ENCODE measurements at places on chromosomes 4 and X. TPM values are rescaled to one million over a fixed set of nuclear protein-coding genes. Genes with fewer than 3 reads are reported as not detected.

Gene VCX3A
- total RNA-seq = not detected

Gene COX18
- total RNA-seq = 14.5 TPM

Gene SPANXN4
- total RNA-seq = not detected

Gene SSX3
- not detected for total RNA-seq

Gene CHRDL1
- 1.2 TPM for total RNA-seq

Gene CFAP99
- not detected for total RNA-seq

Gene HSD17B13
- not detected for total RNA-seq

Gene CDKL2
- 7.5 TPM for total RNA-seq

Gene PNCK
- 0.33 TPM for total RNA-seq

Gene ADRA2C
- total RNA-seq = 0.49 TPM

Gene TMEM271
- not detected for total RNA-seq

- no peak for DNase-seq
Observed at GRCh38 chr4:183968502-183968901, 63.4 kb downstream of the STOX2 start.

DNA sequence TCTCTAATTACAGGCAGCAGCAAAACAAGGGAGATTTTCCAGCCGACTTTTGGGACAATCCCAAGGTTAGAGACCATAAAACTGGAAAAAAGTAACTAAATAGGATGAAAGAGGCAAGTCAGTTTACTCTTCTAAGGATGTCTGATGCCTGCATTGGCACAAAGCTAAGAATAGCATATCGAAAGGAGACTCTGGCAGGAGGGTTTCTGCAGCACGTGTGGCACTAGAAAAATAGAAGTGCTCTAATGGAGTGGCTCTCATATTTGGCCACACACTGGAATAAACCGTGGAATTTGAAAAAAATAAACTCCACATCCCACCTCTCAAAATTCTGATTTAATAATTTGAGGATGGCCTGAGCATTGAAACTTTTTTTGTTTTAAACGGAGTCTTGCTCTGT lies 77.2 kb upstream of the ARSJ start:
- DNase-seq = no peak

DNA sequence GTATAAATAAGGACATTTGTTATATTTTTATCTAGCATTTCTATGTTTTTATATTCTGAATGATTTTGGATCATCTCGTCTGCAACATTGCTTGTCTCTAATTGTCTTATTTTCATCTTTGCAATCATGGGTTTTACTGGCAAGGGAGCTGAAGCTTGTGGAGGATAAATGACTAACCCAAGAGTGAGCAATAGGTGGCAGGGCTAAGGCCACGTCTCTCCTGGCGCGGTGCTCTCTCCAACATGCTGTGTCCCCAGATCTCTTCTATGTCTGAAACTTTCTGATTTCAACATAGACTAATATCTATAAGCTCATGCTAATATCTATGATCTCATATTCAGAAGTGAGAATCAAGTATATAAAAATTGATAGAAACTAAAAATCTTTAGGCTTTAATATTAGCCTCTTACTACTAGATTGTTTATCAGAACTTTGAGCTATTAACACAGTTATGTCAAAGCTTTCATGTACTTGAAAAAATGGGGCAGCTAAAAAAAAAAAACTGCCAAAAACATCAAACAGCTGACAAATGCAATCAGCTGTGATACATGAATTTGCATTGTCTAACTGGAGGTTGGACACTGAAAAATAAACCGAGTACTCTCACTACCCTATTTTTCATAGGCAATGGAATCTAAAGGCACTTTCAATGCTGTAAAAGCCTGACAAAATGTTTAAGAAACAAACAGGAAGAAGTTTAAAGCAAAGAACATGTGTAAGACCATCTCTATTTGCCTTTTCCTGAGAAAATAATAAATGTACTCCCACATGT lies 169.2 kb downstream of the TMA16 start:
- no peak for DNase-seq

- no peak for DNase-seq
Observed at GRCh38 chr4:165326831-165327210, 648 bp upstream of the MSMO1 start.

DNA sequence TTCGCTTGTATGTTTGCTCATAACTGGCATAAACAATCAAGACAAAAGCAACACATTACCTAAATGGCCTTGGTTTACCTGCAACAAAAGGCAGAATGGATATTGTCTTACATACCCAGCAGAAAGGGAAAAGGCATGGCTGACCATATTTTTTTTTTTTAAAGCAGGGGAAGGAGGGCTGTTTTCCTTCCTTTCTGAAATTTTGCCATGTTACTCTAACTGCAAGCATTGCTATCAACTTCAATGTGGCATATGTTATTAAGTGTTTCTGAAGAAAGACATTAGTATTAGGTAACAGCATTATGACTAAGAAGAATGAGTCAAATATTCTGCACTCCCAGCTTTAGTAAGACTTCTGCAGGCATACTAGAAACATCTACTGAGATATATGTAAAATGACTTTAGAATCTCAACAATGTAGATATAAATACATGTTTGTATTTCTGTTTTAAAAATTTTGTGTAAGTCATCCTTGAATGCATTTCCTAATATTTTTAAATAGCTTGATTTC lies 512.6 kb upstream of the FAM241A start:
- peak; percentile 61 for DNase-seq

GRCh38 chrX:57647020-57647419 lies 33.0 kb downstream of the NLRP2B start:
- DNase-seq = no peak

GRCh38 chr4:26161030-26161824 lies 159.6 kb upstream of the RBPJ start:
- DNase-seq = no peak

DNA sequence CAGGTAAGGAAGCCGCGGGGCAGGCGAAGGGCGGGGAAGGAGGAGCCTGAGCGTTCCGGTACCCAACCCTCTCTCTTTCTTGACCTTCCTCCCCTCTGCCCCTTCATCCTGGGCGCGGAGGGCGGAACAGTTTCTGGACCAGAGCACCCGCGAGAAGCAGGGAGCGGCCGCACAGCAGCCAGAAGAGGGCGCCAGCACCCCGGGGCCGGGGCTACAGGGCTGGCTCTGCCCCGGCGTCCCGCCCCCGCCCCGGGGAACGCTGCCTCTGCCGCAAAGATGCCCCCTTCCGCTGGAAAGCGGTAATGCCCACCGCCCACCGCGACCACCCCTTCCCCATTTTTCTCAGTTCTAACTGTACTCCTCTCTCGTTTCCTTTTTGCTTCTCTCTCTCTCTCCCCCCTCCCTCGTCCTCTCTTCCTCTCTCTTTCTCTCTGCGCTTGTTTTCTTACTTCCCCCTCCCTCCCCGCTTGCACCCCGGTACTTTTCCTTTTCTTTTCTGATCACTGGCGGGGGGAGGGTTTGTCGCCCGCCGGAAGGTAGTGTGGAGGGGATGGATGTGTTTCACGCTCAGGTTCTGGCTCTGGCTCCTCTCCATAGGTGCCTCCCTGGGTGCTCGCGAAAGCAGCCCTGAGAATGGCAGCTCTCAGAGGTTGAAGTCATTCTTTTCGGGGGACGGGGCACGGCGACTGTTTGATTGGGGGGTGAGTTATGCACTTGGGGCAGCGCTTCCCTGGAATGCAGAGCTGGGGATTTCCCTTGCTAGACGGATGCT lies 13.1 kb upstream of the PRDM8 start:
- DNase-seq = peak; percentile 85

DNA sequence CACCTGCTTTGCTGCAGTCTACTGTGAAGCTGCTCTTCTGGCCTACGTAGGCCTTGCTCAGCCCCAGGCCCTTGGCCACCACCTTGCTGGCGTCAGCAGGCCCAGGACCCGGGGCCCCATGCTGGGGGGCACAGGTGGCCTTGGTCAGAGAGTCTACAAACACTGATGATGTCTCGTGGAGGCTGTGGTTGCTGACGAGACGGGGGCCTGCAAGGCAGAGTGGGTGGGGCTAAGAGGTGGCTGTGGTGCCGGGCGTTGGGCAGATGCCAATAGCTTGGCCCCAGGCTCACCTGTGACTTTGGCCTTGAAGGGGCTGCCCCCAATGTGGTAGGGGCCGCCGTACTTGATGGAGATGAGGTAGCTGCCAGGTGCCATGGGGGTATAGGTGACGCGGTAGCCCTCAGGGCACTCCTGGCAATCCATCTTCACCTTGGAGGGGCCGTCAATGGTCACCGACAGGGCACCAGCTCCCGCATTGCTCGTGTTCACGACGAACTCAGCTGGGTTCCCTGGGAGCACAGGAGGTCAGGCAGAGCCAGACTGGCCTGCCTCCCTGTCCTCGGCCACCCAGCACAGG lies 25.0 kb downstream of the FLNA start:
- DNase-seq = no peak

GRCh38 chr4:69888336-69888735 lies 28.4 kb upstream of the SULT1E1 start:
- peak; percentile 49 for DNase-seq

- no peak for DNase-seq
Observed at GRCh38 chr4:174521800-174522182, 497 bp downstream of the HPGD start.

DNA sequence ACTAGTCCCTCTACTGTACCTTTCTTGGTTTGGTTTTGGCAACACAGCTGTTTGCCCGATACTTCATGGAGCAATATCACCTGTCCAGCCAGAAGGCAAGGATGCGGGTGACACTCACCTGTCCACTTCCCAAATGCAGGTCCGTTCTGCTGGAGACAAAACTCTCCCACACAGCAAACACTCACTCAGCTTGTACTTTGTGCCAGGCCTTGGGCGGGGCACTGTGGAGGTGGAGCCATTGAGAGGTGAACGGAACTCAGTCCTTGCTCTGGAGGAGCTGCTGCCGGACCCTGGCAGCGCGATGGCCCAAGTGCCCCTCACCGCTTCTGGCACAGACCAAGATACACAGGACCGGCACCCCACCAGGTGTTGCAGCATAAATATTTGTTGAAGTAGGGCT lies 15.3 kb upstream of the HMGB3 start:
- DNase-seq = no peak

GRCh38 chrX:47662144-47662657 lies 3.2 kb upstream of the UXT start:
- peak; percentile 78 for DNase-seq

DNA sequence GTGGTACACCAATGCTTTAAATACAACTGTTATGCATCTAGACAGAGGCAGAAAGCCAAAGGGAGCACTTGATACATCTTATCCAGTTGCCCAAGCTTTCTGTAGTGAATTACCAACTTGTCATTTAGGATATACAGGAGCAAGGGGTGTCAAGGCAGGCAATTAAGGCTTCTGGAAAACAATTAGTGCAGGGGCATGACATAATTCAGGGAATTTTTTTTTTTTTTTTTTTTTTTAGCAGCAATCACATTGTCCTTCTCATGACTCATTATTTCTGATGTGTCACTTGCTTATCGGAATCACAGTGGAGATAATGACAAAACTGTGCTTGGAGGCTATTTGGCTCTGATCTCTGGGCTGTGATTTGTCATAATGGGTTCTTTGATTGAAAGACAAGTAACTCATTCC lies 259.5 kb downstream of the ARHGAP24 start:
- DNase-seq = peak; percentile 43

- DNase-seq = no peak
Observed at GRCh38 chr4:125650557-125650956, 335.8 kb downstream of the FAT4 start.

GRCh38 chrX:106707771-106708454 lies 18.6 kb upstream of the RNF128 start:
- DNase-seq = peak; percentile 90

DNA sequence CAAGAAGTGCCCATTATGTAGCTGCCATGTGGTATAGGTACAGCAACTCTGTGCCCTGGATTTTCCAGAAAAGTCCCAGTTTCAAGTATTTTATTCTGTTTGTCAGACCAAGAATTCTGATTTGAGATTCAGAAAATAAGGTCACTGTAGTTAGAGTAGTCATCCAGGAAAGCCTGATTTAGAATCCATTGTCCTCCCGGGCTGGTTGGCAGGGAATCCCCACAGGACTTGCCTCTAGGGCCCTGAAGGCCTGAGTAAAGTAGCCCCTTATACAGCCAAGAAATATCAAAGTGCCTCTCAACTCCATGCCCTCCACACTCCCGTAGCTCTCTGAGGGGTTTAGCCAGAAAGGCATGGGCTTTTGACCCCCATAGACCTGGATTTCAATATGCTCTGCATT lies 36.3 kb downstream of the RTL5 start:
- DNase-seq = no peak

DNA sequence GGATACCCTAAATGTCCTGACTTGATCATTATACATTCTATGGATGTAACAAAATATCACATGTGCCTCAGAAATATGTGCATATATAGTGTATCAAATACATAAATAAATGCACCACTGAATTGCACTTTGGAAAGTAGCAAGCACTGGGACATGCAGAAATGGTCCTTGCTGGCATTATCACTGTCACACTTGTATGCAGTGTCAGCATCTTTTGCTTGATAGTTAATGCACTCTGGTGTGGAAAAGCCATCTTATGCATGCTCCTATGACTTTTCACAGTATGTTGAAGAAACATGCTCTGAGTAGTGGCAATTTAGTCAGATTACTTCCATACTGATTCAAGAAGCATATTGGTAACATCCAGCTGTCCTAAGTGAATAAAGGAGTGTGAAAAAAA lies 27.5 kb upstream of the REPS2 start:
- no peak for DNase-seq

GRCh38 chr4:4994312-4995097 lies 24.8 kb downstream of the CYTL1 start:
- DNase-seq = no peak

- no peak for DNase-seq
Observed at GRCh38 chr4:56723201-56723605, 42.1 kb upstream of the HOPX start.

DNA sequence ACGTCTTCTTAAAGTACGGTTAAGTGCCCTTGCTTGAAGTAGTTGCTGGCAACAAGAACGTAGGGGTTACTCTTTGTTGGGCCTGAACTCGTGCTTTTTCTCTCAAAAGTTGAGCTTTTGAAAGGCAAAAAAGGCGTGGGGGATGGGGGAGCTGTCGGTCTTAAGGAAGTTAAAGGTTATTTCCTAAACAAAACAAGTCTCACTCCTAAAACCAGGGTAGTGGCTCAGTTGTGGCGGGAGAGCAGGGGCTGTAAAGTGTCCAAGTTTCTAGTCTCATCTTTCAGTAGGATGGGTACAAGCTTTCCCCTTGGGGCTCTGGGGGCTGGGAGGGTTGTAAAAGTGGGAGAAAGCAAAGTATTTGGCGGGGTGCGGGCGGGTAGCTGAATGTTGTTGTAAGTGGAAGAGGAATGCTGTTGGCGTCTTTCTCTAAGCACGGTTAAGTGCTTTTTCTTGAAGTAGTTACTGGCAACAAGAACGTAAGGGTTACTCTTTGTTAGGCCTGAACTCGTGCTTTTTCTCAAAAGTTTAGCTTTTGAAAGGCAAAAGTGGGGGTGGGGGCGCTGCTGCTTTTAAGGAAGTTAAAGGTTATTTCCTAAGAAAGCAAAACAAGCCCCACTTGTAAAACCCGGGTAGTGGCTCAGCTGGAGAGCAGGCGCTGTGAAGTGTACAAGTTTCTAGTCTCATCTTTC lies 904 bp upstream of the WDR1 start:
- DNase-seq = peak; percentile 46

- DNase-seq = peak; percentile 22
Observed at GRCh38 chrX:97898798-97899197, 1015.1 kb downstream of the RPA4 start.

DNA sequence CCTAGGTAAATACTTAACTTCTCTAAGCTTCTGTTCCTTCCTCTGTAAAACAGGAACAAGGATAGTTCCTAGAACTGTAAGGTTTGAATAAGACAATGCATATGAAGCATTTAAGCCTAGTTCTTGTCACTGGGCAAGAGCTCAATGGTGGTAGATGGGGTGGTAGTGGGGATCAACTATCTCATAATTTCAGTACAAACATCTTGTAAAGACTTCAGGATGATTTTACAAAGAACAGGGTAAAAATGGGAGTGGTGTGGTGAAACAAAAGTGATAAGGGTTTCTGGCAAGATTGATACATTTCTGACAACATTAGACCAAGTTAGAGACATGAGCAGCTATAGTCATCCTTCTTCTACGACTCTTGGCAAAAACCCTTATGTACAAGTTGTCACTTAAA lies 137.8 kb downstream of the SCFD2 start:
- no peak for DNase-seq

All from fibroblast of the aortic adventitia (primary cell).